Occipital lobe (tissue), 3 donors: ENCODE measurements at places on chromosomes 7 and 10. TPM values are rescaled to one million over a fixed set of nuclear protein-coding genes. Genes with fewer than 3 reads are reported as not detected.

ADAMTS14 gene
- 0.16 TPM for total RNA-seq

C7orf57 gene
- total RNA-seq, result 0.78 TPM

EPO gene
- total RNA-seq, result not detected

CDHR1 gene
- 1.2 TPM for total RNA-seq

PNLIPRP2 gene
- total RNA-seq, result not detected

LRRD1 gene
- total RNA-seq, result 0.78 TPM

PDSS1 gene
- 22.3 TPM for total RNA-seq

OR2A1 gene
- total RNA-seq, result not detected

VIPR2 gene
- 0.47 TPM for total RNA-seq

DNA sequence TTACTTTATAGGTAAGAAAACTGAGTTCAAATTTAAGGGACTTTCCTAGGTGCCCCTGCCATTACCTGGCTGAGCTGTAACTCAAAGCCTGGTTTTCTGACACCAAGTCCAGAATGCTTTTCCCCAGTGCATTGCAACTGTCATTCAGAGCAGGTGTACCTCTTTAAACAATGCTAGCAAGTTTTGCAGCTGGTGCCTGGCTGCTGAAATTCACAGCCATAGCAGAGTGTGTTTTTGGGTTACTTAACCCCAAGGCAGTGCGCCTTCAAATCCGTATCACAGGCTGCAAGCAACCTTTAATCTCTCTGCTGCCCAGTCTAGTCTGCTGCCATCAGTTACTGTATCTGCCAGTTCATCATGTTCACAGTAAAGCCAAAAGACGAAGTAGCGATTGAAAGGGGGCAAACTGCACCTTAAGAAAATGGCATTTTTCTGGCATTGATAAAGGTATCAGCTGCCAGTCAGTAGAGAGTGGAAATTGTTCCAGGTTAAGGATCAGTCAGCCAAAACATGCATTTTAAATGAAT, 265.4 kb downstream of the CSTF2T start:
- DNase-seq, result no peak

GRCh38 chr7:82444220-82444909, 788 bp upstream of the CACNA2D1 start:
- no peak for DNase-seq

DNA sequence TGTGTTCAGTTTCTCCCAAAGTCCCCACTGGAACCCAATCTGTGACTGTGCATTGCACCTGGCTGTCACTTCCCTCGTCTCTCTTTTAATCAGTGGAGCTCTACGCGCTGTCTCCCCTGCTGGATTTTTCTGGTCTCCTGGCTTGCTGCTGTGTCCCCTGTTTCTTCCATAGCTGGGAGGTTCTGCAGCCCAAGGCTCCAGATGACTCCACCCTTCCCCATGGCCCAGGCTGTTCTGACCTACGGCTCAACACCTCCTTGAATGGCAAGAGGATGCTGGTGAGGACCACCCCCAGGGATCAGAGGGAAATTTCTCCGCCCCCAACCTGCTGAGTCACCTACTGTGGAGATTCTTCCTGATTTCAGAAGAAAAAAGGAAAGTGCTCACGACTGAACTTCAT, 961.4 kb upstream of the ZNF722 start:
- no peak for DNase-seq

- DNase-seq, result no peak
These were observed 362.3 kb downstream of the PHF14 start for GRCh38 chr7:11335947-11336346.

DNA sequence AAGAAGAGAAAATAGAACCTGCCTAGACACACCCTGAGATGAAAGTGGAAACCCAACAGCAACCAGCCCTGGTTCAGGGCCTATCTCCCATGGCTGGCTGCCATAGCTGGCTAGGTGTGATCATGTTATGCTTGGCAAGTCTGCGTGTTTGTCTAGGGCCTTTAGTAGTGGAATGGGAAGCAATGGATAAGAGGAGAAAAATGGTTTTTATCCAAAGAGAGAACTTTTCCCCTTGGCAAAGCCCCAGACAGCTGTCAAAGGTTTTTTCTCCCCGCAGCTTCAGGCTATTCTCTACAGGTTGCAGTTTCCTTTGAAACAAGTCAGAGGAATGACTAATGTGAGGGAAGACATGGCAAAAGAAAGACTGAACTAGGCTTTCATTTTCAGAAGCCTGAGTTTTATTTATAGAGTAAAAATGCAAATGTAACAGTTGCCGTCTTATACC, 161.5 kb downstream of the SEMA3D start:
- no peak for DNase-seq

GRCh38 chr7:81410471-81411117, 359.3 kb downstream of the HGF start:
- DNase-seq, result no peak

GRCh38 chr10:77887631-77888355, 38.8 kb downstream of the DLG5 start:
- DNase-seq, result no peak

- no peak for DNase-seq
These were observed 44.7 kb downstream of the PDE1C start for GRCh38 chr7:32025381-32026082.

DNA sequence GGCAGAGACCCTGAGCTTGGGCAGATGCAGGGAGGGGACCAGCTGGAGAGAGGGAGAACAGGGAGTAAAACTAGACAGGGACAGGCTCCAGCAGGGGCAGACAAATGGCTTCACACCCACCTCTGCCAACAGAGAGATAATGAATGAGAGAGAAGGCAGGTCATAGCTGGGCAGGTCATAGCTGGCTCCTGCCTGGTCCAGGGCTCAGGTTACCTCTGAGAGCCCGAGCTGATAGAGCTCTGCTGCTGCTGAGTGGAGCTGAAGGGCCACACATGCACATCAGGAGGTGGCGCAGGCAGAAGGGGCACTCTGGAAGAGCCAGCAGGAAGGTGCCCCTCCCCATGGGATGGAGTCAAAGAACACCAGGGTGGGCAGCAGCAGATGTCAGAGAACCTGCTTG, 154.2 kb downstream of the GFRA1 start:
- DNase-seq, result no peak

GRCh38 chr7:87450706-87451105, 24.8 kb downstream of the ABCB4 start:
- no peak for DNase-seq

DNA sequence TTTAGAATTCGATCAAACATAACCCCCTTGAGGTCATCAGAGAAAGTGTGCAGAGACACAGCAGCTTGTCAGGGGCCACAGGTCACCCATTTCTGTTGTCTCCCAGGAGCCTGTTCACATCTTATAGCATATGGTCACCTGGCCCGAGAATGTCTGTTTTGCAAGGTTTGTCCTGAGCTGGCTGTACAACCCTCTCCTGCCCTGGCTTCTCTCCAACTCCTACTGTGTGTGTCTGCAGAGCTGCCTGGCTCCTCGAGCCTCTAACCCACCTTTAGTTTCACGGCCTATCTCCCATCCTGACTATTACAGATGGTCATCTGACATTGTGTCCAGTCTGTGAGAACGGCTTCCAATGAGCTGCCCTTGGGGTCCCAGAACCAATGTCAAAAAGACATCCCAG, 683.4 kb downstream of the SDK1 start:
- no peak for DNase-seq

DNA sequence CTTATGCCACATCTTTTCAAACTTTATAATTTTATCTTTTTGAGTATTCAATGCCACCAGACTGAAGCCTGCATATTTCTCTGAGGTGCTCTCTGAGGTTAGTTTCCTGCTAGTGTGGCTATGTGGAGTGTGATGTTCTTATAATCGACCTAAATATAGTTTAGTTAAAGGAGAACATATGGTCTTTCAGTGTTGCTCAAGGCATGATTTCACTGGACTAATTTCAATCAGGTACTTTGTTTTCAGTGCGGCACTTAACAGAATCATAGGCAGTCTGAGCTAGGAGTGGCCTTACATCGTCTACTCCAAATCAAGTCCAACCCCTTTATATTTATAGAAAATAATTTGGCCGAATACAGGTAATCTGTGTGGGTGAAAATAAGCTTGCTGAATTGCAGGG, 134.2 kb downstream of the NXPH1 start:
- DNase-seq, result no peak

DNA sequence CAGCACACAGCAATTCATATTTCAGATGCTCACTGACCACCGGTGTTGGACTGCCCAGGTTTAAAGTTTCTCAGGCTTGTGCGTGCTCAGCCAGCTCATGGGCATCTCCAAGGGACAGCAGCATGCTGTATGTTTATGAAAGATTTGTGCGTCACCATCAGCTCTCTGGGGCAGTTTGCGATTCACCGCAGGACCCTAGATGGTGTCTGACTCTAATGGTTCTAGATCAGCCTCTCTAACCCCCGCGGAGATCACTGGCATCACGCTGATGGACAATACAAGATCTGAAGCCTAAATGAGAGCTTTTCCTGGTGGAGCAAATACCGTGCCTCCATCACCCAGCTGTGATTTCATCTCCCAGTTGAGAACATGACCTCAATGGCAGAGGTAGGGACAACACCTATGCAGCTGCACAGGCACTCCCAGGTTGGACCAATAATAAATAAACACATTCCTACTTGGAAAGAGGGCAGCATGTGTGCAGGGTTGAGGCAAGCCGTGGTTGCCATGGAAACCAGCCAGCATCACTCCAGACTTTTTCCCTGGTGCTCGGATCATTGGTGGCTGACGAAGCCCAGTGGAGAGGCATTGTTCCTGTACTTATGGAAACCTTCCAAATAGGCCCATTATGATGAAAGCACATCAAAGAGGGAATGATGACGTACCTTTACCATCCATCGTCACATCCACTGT, 253.6 kb downstream of the KCNMA1 start:
- peak; percentile 25 for DNase-seq

GRCh38 chr10:112915590-112916572, 34.2 kb upstream of the TCF7L2 start:
- no peak for DNase-seq
